Left colon (tissue), 2 donors: ENCODE measurements at places on chromosomes 3 and 15. TPM values are rescaled to one million over a fixed set of nuclear protein-coding genes. Genes with fewer than 3 reads are reported as not detected.

PPP1R14D gene
- total RNA-seq: 171 TPM

C3orf70 gene
- 15.6 TPM for total RNA-seq

DCBLD2 gene
- 12.2 TPM for total RNA-seq

DNA sequence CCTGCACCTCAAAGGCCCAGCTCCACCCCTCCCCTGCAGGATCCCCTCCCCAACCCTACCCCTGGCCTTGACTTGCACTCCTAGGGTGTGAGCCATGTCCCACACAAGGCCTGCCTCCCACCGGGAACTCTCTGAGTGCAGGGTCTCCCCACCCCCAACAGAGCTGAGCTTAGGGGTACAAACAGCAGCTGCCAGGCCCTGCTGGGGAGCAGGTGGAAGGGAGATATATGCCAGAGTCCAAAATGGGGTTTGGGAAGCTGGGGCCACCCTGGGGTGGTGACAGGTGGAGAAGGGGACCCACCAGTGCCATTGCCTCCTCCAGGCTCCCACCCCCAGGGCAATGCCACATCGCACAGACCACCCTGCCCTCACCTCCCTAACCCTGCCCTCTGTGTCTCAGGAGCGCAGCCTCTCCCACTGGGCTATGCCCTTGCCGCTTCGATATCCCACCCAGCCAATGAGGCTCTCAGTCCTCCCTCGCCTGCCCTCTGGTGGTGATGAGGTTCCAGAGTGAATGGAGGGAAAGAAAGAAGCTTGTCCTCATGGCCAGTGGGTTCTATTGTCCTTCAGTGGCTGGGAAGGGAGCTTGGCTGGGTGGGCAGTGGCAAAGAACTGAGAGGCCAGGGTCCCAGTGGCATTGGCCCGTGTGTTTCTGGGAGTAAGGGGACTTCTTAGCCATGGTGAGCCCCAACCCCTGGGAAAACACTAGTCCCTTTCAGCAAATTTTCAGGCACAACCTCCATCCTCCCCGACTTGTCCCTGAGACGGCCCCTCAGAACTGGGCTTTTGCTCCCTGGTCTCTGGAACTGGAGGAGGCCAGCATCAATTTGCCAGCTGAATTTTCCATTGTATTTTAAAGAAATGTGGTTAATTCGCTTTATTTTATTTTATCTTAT, 46.8 kb downstream of the CYP11A1 start:
- DNase-seq: no peak

DNA sequence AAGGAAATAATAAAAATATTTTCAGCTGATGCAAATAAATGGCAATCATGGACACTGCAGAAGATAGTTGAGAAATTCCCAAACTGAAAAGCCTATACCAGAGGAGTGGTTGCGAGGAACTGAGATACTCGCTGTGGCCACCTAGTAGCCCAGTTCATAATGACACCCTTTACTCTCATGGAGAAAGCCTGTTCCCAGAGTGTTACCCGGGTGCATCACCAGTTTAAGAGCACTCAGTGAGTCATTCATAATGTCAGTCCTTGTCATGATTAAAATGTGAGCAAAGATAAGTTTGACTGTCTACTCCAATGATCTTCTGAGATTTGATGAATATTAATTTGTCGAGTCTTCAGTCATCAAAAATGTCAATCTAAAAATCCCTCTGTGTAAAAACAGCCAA, 138.4 kb upstream of the LRRC3B start:
- no peak for DNase-seq

DNA sequence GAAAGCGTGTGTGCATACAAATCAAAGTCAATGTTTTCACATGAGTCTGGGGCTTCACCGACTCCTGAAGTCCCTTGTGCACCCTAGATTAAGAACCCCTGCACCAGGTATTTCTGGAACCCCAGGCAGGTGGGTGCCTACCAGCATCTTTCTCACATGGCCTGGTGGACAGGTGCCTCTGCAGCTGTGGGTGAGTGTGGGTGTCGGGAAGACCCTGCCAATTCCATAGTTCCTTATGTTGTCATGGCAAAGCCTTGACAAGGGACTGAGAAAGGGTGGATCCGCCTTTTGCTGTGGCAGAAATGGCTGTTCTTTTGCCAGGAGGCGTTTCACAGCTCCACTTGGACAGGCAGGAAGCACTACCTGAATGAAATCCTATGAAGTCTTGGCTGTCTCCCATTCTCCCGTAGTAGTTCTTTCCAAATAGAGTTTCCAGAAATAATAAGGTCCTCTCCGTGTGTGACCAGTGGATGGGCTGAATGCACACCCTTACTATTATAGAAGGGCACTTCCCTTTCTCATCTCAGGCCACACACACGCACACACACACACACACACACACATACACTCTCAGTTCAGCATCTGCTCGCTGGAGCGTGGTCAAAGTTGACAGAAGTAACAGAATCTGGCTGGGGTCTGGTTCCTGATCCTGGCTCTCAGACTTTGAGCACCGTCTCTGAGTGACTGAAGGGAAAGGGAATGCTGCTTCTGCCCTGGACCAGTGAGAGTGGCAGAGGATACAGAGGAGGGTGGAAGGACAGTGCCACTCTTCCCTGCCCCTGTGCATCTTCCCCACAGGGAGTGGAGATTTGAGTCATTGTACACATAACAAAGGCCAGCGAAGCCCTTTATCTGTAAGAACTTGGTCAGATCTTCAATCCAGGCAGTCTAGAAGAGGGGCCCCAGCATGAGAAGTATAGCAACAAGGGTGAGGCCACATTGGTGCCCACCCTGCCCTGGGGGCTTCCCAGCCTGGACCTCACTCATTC, 38.7 kb downstream of the PDIA5 start:
- DNase-seq: no peak

DNA sequence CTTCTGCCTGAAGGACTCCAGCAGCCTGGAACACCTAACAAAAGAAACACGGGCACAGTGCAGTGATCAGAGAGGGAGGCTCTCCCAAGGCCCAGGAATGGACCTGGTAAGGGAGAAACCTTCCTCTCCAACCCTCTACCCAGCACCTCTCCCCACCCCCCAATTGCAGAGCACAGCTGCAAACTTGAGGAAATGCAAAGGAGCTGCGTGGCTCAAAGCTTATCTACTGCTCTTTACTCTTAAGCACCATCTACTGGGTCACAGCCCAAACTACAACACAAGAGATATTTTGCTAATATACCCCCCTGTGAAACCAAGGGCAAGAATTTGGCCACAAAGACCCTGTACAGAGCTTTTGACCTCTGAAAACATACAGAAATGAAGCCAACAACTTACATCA, 328.3 kb downstream of the OXSM start:
- DNase-seq: no peak

DNA sequence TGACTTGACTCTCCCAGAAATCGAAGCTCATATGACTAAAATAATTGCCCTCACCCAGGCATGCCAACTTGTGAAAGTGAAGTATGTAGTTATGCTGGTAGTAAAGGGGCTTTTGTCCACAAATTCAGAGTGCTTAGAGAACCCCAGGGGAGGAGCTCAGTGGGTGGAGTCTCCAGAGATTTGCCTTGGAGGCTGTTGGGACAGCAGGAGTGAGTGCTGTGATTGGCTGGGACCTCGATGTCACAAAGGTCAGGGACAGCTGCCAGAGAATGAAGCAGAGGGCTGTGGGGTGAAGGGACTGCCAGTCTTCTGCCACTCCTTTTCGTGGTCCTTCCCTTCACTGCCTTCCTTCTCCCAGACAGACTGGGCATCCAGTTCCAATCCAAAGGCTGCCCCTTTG, 49.8 kb downstream of the ZNF445 start:
- DNase-seq: no peak

DNA sequence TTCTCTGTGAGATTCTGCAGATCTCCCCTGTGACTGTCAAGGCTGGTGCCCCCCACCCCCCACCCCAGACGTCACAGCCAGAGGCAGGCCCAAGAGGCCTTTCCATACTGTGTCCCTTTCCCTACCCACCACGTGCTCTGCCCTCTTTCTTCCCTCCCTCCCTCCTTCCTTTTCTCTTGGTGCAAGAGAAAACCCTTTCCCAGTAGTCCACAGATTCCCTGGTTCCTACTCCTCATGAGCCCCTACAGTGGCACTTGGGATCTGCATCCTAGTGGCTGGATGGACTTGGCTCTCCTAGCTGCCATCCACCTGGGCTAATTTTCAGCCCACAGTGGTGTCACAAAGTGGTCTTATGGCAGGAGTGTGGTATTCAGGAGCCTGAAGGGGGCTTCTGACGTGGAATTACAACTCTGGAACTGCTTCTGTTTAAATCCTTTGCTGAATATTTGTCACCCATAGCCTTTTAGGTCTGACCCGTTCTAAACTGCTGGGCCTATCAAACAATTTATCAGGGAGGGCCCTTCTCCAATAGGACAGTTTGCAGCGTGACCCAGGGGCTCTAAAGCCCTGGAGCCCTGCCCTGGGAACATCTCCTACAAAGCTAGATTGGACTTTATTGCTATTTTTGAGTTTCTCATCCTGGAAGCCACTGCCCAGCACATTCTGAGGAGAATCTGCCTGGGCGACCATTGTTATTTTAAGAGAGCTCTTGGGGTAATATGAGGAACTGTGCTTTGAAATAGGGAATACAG, 35.3 kb downstream of the KLF13 start:
- no peak for DNase-seq

LRRC2 gene
- total RNA-seq: 1.5 TPM

DNA sequence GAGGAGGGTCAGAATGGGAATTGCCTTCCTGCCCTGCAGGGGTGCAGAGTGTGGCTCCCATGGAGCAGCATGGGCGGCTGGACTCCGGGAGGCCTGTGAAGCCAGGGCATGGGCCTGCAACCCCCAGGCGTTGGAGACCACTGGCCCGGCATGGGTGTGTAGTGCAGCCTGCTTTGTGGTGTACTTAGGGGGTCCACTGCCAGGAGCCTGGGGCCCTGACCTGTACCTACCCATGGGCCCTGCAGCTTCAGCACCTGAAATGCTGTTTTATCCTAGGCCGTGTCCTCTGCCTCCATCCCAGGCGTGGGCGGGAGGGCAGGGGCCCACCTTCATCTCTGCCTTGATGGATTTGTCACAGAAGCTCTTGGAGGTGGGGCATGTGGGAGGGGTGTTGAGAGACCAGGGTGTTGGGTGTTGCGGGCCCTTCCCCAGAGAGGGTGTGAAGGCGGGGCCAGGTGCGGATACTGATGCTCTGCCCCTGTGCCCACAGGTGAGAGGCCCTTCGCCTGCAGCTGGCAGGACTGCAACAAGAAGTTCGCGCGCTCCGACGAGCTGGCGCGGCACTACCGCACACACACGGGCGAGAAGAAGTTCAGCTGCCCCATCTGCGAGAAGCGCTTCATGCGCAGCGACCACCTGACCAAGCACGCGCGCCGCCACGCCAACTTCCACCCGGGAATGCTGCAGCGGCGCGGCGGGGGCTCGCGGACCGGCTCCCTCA, 45.0 kb downstream of the KLF13 start:
- no peak for DNase-seq

DNA sequence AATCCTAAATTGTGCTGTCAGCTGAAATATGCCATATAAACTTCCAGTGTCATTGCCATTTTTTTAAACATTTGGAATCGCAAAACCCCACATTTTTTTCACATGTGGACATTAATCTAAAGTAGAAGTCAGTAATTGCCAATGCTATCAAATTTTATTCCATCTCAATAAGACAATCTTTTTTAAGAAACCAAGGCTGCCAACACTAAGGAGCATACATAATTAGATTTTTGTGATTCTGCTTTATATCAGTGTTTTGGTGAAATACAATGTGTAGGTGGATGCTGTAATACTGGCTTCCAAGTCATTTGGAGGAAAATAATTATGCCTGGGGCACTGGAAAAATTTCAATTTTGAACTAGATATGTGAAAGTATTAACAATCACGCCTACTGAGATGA, 256.7 kb downstream of the ZPLD1 start:
- DNase-seq: no peak

- DNase-seq: no peak
Measured at GRCh38 chr3:128492671-128493569, at the start of gene GATA2. GATA2 (minus strand) TSS chr3:128493201; CDS start chr3:128487031, 6,170 bp downstream.

CFAP100 gene
- not detected for total RNA-seq

GRCh38 chr3:122918576-122919290, 108.8 kb downstream of the SEMA5B start:
- DNase-seq: no peak

DNA sequence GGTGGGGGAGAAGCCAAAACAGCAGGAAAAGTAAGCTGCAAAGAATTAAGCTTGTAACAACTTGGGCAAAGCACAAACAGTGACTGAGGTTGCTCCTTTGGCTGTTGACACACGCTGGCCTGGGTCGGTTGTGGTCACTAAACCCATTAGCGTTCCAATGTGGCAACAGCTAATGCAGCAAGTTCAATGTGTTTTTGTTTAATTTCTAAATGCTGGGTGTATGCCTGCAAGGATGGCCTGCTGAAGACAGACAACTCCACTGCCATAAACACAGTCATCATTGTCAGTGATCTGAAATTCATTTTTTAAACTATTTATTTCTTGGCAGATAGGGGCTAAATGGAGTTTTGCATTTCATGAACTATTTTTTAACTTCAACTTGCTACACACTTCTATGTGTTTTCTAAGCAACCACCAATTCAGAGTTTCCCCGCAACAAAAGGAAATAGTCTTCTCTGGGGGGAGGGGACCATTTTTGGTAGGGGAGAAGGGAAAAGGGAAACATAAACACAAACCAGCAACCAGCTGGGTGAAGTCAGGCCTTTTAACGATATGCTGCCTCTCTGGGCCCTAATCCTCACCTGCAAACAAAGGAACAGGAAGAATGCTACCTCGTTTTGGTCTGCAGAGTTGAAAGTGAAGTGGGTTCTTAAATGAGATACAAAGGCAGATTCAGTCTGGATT, 34.8 kb upstream of the WNT5A start:
- no peak for DNase-seq

EPHB3 gene
- total RNA-seq: 32.9 TPM

GRCh38 chr3:58237941-58238681, 519 bp downstream of the ABHD6 start:
- peak; percentile 78 for DNase-seq

DNA sequence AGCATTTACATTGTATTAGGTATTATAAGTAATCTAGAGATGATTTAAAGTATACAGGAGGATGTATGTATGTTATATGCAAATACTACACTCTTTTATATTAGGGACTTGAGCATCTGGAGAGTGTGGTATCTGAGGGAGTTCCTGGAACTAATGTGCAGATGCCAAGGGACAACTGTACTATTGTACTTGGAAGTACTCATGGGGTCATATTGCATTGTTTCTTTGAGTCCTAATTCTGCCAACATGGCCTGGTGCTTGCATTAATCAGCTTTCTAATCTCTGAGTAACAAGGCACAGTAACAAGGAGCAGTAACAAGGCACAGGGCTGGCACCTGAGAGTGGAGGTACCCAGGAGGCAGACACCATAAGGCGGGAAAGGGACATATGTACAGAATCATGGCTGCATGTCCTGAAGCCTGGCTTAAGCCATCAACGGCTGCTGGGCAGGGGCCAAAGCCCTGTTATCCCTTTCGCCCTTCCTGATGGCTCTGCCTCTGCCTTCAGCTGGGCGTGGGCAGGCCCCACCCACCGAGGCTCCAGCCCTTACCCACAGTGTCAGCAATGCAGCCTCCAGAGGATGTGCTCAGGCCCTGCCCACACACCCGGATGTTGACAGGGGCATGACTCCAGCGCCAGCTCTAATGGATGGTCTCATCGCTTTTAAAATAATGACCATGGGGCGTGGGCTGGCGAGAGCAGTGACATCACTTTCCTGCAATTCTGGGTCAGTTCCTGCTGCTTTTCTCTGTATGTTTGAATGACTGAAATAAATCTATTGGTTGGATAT, 22.9 kb downstream of the CEMIP start:
- peak; percentile 62 for DNase-seq

GRCh38 chr3:76940181-76940770, 99.6 kb upstream of the ROBO2 start:
- no peak for DNase-seq

- DNase-seq: no peak
Measured at GRCh38 chr3:152054315-152054714, 180.9 kb downstream of the SUCNR1 start.

- DNase-seq: no peak
Measured at GRCh38 chr15:23853286-23853685, 166.2 kb upstream of the NDN start.
